Kidney (tissue), 22 donors: ENCODE measurements at places on chromosomes 1 and 21. TPM values are rescaled to one million over a fixed set of nuclear protein-coding genes. Genes with fewer than 3 reads are reported as not detected.

The S100A7A gene
- polyA plus RNA-seq, result not detected

The IL6R gene
- 6.2 TPM for polyA plus RNA-seq

The CDC14A gene
- 4.7 TPM for polyA plus RNA-seq

The RNASEL gene
- polyA plus RNA-seq, result 6.0 TPM

The C1orf87 gene
- polyA plus RNA-seq, result 0.45 TPM

The SLC1A7 gene
- 1.0 TPM for polyA plus RNA-seq
